ENCODE measurements at places on chromosomes 11 and 22.

GRCh38 chr11:110430267-110431050 lies 711 bp downstream of the FDX1 start:
- peak; percentile 57 for DNase-seq

DNA sequence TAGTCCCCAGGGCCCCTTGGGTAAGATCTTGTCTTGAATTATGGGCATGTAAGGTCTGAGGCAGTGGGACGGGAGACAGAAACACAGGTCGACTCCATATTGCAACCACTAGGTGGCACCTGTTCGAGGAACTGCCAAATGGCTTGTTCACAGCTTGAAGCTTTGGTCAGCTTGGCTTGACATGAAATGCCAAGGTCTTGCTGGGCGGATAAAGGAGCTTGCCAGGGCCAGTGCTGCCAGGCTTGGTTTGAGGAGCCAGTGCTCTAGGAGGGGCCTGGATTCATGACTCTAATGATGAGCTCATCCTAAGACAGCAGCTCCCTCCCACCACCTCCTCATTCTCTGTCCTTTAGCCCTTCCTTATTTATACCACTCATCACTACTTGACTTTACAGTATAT lies 11.9 kb upstream of the NRIP3 start:
- DNase-seq = peak; percentile 74

DNA sequence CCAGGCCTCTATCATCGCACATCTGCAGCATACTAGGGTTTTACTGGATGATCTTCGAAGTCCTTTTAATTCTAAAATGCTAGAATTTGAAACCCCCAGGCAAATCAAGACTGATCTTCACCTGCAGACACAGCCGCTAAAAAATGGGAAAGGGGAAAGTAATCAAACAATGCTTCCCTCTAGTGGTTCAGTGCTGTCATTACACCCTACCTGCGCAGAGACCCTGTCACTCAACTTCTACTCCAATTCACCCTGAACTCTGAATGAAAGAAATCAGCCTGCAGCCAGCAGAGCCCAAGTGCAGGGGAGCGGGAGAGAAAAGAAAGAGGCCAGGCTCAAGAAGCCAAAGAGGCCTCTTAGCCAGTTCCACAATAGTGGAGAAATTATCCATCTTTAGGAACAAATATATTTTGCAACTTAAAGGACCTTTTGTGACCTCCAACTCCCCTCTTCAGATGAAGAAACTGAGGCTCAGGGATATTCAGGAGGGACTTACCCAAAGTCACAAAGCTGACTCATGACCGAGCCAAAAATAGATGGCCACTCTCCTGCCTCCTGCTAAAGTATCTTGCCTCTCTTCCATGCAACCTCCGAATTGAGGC lies 33.0 kb downstream of the SERGEF start:
- DNase-seq = peak; percentile 24

GRCh38 chr11:60332846-60333245 lies 5.8 kb downstream of the MS4A6E start:
- no peak for DNase-seq

DNA sequence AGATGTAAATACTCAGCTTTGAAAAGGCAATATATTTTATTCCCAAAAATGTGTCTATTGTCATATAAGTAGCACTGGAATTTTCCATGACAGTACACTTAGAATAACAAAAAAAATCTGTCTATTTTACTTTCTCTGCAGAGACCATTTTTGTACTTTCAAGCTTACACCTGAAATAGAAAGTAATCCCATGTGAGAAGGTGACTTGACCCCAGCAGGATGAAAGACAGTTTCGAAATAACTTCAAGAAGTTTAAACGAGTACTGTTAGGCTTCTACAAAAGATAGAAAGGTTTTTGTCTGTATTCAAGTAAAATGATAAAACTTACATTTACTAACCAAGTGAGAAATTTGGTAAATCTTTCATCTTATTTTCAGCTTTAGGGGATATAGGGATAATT lies 259.9 kb upstream of the CTSC start:
- no peak for DNase-seq

GRCh38 chr11:31096191-31096805 lies 273.2 kb downstream of the DCDC1 start:
- DNase-seq = no peak

GRCh38 chr11:43992834-43993637 lies 50.6 kb downstream of the C11orf96 start:
- peak; percentile 63 for DNase-seq

DNA sequence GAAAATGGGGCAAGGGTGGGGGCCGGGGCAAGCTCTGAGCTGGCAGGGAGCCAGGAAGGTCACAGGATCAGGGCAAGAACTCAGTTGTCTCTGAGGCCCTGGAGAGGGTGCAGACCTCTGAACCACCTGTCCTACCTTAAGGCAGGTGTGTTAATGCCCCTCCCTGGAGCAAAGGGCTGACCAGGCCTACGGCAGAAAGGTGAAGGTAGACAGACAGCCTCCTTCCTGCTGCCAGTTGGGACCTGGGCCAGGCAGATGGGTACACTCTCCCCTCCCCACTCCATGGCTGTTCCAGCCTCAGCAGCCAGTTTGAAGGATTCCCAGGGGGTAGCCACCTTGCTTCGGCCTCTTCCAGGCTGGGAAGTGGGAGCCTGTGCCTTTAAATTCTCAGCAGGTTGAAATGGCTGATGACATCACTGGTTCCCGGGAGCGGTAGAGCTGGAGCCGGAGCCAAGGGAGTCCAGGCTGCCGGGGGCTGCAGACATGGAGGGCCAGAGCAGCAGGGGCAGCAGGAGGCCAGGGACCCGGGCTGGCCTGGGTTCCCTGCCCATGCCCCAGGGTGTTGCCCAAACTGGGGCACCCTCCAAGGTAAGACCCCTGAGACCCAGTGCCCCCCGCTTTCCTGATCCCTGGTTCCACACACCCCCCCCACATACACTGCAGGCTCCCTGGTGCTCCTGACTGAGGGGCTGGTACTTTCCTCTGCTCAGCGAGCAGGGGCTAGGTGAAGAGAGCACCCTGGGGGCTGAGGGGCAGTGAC lies at the start of gene INPP5J:
Gene INPP5J, plus strand, starts transcription at position 435 of the 760 bp plus-strand sequence. Its CDS starts 49 bp downstream, at position 484.
- DNase-seq = peak; percentile 62

- peak; percentile 55 for DNase-seq
These were observed 68.3 kb downstream of the PLEKHA7 start for GRCh38 chr11:16945671-16946469.

- DNase-seq = peak; percentile 52
These were observed 22.1 kb downstream of the RPUSD4 start for GRCh38 chr11:126189109-126189929.

DNA sequence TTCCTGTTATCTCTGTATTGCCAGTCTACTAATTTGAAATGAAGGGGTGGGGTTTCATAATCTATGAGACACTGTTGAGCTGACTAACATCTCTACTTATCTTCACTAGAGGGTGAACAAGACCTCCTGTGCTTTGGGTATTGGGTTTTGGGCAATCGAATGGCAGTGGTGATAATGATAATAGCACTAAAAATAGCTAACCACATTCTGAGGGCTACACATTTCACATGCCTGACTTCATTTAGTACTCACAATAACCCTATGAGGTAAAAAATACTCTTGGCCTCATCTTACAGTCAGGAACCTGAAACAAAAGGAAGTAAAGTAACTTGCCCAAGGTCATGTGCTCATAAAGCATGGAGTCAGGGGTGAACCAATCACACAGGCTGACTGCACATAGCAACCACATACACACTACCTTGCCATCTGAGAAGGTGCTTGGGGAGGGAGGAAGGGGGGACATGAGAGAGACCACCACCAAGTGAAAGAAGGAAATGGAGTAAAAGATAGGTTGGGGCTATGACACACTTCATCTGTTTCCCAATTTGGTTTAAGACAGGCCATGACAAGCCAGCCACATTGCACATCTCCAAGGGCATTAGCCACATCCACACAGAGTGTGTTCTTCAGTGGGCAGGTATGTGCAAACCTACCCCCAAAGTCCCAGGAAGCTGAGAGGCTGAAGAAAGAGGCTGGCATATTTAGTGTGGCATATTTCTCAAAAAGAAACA lies 387.6 kb upstream of the DDI1 start:
- DNase-seq = no peak

- DNase-seq = peak; percentile 9
These were observed 70.8 kb downstream of the SHANK2 start for GRCh38 chr11:71181566-71181965.

DNA sequence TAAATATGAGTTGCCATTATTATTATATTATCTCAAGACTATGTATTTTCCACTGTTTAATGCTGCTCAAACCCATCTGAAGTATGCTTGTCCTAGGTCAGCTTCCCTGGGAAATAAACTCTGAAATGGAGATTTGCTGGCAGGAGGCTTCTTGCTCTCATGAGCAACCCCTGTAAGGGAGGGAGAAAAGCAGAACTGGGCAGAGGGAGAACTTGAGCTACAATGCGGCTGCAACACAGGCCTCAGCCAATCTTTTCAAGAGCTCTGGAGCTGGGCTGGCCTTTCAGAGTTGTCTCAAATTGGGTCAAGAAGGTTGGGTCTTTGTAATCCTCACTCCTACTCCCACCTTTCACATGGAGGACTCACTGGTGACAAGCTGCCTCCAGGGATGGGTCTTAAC lies 412.6 kb downstream of the TENM4 start:
- DNase-seq = no peak

DNA sequence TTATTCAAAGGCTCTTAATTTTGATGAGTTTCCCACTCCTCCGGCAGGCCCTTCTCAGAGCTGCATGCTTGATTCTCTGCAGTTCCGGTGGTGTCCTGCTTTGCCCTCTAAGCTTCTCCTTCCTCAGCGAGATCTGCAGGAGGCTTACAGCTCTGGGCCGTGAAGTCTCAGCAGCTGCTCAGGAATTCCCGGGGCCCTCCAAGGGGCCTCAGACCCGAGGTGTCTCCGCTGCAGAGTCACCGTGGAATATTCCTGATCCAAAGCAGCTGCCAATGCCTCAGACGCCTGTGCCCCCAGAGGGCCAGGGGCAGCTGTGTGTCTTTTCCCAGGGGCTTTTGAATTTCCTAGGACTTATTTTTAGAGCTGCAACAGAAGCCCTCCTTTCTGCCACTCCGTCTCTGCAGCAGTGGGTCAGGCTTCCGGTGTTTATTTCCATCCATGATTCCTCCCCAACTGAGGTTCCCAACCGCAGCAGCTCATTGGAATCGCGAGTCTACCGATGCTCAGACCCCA lies 37.2 kb downstream of the RPS6KA4 start:
- DNase-seq = peak; percentile 65

- peak; percentile 57 for DNase-seq
These were observed 1.9 kb downstream of the NEAT1 start for GRCh38 chr11:65424205-65425104.

- no peak for DNase-seq
These were observed 33.7 kb downstream of the RNF121 start for GRCh38 chr11:71962428-71963038.

- DNase-seq = no peak
These were observed 84.5 kb downstream of the DHCR7 start for GRCh38 chr11:71363721-71364120.

- no peak for DNase-seq
These were observed 80.3 kb upstream of the SLC22A12 start for GRCh38 chr11:64510759-64511158.

DNA sequence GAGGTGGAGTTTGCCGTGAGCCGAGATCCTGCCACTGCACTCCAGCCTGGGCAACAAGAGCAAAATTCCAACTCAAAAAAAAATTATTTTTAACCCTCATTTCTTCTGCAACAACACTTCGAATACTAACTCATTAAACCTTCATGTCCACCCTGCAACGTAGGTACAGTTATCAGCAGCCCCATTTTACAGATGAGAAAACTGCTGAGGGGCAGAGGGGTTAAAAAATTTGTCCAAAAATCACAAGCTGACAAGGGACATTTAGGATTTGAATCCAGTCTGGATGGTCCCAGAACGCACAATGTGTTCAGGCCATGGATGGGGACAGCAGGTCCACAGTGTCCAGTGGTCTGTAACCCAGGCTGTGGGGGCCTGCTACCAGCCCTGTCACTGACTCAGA lies 29.0 kb downstream of the RHOD start:
- DNase-seq = no peak

DNA sequence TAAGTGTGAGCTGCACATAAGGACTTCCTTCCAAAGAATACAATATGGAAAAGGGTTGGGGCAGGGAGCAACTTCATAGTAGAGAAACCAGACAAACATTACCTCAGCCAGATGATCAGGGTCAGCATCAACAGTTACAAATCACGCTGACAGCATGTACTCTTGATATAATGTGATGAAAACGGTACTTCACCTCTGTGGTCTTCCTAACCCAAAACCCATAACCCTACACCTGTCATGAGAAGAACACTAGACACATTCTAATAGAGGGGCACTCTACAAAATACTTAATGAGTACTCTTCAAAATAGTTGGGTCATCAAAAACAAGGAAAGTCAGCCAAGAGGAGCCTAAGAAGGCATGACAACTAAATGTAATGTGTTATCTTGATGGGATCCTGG lies 43.9 kb downstream of the RRAS2 start:
- no peak for DNase-seq

DNA sequence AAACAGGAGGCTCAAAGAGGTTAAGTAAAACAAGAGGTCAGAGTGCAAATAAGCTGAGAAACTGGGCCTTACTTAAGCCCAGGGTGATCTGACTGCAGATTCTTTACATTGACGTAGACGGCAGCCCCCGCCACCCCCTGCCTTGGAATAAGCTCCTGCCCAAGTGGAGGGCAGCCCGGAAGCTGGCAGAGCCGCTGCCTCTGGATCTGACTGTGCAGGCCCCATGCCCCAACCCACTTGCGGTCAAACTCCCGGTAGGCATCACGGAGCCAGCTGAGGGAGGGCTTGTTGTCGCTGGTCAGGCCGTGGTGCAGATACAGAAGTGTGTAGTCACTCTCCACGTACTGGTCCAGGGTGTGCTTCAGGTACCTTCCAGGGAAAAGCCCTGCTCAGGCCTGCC lies 18.6 kb downstream of the ARHGAP1 start:
- no peak for DNase-seq

DNA sequence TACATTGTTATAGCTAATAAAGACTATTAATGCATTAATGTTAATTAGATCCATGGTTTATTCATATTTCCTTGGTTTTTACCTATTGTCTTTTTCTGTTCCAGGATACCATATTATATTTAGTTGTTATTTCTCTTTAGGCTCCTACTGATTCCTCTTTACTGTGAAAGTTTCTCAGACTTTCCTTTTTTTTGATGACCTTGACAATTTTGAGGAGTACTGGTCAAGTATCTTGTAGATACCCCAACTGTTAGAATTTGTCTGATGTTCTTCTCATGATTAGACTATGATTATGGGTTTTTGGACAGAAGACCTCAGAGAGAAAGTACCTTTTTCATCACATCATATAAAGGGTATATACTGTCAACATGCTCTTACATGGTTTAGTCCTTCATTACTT lies 26.6 kb downstream of the EMSY start:
- DNase-seq = no peak

DNA sequence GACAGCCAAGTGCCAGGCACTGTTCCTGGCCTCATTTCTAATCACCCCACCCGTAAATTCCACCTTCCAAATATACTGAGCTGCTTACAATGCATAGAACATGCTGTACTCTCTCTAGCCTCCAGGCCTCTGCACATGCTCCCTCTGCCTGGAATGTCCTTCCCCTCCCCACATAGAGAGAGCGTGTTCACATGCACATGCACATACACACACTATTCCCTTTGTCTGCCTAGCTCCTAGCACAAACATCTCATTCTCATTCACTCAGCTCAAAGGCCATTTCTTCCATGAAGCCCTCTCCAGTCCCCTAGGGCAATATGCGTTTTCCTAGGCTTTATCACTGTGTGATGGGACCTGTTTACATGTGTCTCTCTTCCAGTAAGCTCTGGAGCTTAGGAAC lies 144.6 kb downstream of the WT1 start:
- DNase-seq = no peak
